ENCODE measurements at places on chromosomes 4 and X. TPM values are rescaled to one million over a fixed set of nuclear protein-coding genes. Genes with fewer than 3 reads are reported as not detected.

DNA sequence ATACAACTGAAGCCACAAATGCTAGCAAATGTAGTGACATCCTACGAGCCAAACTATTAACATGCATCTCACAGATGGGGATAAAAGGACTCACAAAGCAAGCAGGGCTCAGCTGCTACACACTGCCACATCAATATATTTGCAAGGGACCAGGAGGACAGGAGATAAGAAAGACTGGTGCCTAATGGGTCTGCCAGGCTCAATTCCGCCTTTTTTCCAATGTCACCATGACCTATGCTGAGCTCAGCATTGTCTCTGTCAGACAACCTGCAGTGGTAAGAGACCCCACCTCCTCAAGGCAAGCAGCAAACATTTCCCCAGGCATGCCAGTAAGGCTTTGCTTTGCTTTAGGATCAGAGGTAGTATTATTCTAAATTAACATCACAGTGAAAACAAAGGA lies 435 bp downstream of the DCX start:
- DNase-seq: no peak

DNA sequence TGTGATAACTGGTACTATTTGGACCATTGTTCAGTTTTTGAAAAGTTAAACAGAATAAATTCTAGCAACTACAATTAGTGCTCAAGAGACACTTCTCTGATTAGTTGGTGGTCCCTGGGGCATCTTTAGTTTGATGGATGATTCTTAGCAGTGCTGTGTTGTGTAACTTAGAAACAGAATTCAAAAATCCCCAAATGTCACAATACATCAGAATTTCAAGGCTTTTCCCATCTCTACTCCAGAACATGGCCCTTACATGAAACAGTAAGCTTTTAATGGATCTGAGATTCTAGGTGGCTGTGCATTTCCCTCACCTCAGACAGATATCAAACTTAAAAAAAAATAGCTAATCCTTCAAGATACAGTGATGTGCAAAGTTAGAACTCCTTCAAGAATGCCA lies 104.4 kb upstream of the CXCL13 start:
- DNase-seq: no peak

DNA sequence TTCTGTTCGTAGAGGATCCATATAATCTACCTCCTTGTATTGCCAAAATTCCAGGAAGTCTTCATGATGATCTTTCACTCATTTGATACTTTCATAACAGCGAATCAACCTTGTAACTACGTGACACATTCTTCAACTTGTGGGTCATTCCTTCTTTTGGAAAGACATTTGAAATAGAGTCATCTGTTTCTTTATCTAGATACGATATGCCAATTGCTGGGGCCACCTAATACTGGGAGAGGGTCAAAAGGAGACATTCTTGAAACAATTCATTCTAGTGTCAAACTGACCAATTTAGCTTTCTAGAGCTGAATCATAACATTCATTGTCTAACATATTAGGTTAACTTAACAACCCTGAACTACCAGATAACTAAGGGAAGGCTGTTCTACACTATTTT lies 62.9 kb upstream of the SMAD1 start:
- DNase-seq: no peak

Gene GRID2
- 0.42 TPM for total RNA-seq

GRCh38 chr4:143291314-143291713 lies 45.4 kb upstream of the GAB1 start:
- DNase-seq: no peak

Gene ASB9
- 1.3 TPM for total RNA-seq
